ENCODE measurements at places on chromosomes 4 and X.

DNA sequence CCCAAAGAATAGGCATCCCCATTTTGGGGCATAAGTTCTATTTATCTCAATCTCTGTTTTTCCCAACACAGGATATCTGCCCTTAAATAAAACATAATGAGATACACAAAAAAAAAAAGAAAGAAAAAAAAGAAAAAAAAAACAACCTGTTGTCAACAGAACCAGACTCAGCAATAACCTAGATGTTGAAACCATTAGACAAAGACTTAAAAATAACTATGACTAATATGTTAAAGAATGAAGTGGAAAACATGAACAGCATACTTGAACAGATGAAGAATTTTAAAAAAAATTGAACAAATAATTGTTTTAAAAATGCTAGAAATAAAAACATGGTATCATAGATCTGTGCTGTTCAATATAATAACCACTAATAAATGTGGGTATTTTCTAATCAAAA is 93.4 kb upstream of the RXFP1 start:
- DNase-seq = no peak

- DNase-seq = no peak
Measured at GRCh38 chr4:77050962-77051361, 24.8 kb downstream of the CCNI start.

GRCh38 chrX:39840581-39841093 is 257.1 kb downstream of the BCOR start:
- DNase-seq = no peak

GRCh38 chr4:73181231-73181630 is 77.4 kb downstream of the ANKRD17 start:
- DNase-seq = no peak

GRCh38 chr4:149891426-149891825 is 75.8 kb upstream of the IQCM start:
- DNase-seq = peak; percentile 20

DNA sequence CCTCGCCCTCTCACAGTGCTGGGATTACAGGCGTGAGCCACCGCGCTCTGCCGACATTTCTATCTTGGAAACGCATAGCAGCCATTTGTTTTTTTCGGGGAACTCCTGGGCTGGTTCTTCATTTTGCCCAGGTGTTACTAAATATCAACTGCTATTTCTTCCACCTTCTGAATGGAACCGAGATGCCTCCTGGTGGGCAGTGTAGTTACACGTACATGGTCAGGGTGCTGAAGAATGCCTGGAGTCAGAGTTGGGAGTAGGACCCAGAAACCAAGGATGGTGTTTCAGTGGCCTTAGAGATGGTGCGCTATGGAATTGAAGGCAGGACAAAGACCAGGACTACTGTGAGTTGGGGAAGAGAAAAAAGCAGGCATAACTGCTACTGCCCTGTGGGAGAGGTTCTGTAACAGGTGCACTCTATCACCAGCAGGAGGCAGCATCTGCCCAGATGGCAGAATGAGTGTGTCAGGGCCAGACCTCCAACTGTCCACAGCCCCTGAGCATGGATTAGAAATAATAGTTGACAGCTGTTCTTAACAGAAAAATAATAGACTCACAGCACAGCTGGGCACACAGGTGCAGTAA is 81.7 kb downstream of the ZC4H2 start:
- no peak for DNase-seq

DNA sequence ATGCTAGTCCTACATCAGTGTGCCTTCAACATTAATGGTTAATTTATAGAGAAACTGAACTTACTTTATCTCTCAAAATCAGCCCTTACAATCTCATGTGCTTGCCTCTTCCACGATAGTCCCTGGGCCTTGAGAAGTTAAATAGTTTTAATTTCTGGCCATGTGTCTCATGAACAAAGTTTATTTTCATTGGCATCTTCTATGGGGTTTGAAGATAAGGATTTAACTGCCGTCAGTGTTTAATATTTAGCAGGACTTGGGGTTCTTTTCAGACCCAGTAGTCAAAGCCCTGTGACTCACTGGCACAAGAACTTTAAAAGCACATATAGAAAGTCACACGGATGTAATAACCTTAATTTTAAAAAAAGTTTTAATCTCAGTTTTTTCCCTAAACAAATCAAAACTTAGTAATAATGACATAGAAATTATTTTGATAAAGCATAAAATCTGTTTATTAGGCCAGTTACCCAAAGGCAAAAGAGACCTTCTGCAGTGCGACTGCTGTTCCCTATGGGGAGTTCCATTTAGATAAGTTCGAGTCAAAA is 10.1 kb upstream of the MPP1 start:
- DNase-seq = peak; percentile 22

DNA sequence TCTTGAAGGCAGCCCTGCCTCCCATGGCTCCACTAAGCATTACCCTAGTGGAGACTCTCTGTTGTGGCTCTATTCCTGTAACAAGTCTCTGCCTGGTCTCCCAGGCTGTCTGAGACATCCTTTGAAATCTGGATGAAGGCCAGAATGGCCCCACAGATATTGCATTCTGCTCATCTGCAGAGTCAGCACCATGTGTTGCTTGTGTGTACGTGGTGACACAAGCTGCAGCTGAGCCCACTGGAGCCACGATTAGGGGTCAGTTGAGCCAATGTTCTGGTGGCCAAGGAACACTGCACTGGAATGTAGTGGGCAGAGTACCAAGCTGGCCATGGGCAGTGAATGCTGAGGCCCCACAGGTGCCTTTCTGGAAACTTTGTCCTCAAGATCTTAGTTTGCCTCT is 29.2 kb downstream of the GRID2 start:
- peak; percentile 2 for DNase-seq

DNA sequence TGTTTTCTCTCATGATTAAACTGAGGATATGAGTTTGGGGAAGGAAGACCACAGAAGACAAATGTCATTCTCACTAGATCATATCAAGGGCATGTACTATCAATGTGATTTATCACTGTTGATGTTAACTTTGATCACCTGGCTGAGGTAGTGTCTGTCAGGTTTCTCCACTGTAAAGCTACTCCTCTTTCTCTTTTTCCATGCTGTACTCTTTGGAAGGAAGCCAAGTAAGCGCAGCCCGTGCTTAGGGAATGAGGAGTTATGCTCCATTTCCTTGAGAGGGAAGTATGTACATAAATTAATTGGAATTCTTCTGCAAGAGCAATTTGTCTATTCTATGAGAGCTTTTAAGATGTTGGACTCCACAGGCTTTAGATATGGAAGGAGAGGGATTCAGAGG is 4.0 kb upstream of the KANTR start:
- DNase-seq = no peak

GRCh38 chr4:8917321-8917811 is 45.7 kb upstream of the HMX1 start:
- DNase-seq = no peak

DNA sequence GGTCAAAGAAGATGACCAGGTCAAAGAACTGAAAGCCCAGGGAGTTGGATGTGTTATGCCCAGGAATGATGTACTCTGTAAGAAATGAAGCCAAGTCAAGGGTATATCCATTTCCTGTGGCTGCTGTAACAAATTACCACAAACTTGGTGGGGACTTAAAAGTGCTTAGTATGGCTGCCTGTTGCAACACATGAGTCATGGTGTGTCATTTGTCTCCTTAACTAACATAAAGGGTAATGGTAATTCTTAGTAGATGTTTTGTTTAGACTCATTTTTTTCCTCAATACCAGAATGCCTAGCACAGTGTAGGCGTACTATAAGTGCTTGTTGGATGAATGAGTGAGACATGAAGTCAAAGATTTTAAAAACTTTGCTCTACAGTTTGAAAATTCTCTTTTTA is 45.7 kb downstream of the SYTL5 start:
- peak; percentile 57 for DNase-seq

DNA sequence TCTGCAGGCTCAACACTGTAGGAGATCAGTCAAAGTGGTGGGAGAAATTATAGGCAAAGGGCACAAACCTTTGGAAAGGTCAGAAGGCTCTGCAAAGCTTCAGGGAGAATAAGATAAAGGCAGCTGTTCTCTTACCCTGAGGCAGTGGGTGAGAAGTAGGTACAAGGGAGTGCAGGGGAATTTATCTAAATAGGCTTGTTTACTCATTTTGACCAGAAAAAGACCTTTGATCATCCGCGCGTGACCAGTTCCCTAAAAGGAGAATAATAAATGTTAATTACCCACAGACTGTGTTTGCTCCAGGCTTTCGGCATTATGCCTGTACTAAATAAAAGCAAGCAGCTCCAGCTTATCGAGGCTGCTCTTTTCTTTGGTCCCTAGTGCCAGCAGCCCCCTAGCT is 9.3 kb downstream of the FGFBP2 start:
- no peak for DNase-seq

DNA sequence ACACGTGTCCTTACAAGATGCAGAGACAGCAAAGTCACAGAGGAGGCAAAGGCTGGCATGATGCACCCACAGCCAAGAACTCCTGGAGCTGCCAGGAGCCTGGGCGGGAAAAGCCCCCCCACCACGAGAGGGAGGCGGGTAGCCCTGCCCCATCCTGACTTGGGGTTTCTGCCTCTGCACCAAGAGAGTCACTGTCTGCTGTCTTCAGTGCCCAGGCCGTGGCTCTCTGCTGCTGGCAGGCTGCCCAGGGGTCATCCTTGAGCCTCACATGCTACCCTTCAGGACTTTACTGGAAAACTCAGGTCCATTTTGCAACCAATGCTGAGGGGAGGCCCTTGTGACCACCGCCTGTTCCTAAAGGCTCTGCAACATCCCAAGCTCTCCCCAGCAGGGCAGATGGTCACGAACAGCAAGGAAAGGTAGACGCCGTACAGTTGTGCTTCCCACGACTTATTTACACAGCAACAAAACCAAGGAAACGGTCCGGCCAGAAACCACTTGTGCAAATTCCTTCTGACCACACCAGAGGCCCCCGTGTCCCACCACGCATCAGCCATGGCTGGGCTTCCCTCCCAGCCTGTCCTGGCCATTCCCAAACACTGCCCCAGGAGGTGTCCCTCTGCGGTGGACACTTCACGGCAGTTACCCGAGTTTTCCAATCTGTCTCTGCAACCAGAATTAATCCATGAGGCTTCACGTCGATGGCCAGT is 56.9 kb downstream of the ACOX3 start:
- DNase-seq = peak; percentile 88

GRCh38 chrX:45751156-45751555 is 550.5 kb upstream of the DIPK2B start:
- DNase-seq = peak; percentile 7

DNA sequence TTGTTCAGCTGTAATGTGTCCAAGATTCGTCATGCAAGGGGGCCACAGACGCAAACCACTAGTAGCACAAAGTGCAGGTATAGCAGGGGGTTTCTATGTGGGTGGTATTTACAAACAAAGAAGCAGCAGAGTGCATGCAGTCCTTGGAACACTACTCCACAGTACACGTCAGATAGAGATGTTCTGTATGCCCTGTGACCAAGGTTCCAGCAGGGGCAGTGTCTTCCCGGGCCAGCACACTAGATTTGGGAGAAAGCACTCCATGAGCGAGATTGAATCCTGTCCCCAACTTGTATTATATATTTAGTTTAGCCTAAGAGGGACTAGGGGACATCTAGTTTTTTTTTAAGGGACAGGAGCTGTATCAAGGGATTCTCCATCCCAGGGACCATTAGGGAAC is 54.4 kb upstream of the ESX1 start:
- DNase-seq = no peak

DNA sequence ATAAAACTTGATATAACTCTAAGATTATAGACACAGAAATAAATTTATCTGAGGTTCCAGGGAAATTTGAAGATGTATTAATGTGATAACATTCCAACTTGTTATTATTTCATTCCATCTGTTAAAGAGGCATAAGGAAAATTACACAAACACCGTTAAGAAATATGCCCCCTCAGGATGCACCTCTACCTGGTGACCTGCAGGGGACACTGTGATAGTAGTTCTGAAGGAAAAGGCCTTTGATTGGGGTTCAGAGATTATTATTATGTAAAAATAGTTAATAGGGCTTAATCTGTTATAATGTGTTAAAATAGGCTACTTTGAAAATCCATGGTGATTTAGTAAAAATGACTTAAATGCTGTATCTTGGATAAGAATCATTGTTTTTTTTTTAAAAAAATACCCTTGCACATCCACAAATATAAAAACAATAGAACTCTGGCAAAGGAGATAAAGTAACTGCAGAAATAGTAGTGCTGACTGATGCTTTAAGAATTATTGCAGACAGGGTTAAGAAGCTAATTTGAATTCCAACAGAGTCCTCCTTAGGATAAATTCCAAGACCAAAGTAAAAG is 6.1 kb upstream of the ABRAXAS1 start:
- DNase-seq = peak; percentile 47

DNA sequence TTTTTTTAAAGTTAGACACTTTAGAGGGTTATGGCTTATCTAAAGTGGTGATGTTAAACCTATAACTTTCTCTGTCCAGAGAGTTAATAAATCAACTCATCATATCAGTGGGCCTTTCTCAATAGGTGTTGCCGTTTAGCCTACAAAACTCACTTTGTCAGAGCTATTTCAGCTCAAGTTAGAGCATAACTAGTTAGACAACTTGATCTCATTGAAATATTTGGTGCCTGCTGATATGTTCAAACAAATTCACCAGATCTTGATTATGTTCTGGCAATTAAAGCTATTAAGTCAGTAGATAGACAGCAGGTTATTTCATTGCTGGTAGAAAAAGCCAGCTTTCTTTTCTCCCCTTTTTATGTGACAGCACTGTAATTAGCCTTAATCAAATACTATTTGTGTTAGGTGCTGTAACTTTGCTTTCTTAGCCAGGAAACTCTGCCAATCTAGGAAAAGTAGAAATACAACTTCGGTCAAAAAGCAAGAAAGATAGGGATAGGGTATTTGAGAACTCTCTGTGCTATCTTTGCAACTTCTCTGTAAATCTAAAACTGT is 191.8 kb downstream of the MAML3 start:
- DNase-seq = no peak

DNA sequence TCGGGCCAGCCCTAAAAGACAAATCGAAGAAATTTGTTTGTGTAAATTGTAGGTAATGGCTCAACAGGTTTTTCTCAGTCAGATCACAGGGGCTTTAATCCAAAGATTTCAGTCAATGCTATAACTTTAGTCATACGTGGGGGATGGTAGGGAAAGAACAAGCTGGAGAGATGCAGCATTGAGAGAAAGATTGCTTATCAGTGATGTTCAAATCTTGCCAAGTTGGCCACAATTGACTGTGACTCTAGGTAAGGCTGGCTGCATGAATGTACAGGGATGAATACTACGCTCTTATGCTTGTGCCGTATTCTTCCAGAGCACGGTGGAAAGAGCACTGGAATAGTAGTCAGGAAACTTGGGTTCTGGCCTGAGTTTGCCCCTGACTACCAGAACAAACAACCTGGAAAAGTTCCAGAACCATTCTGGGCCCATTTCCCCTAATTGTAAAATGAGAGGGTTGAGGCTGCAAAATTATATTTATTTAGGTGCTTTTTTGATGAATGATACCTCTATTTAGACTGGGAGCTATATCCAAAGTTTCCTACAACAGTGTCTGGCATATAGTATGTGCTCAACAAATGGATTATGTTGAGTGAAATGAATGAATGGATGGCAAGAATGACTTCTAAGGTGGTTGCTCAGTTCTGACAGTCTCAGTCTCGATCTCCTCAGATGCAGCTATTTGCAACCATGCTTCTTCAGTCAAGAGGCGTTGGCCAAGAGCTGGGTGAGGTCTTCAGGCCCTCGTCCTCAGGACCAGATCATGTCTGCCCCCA is 44.4 kb downstream of the TSC22D3 start:
- DNase-seq = no peak

Data from astrocyte of the hippocampus (primary cell).